ENCODE measurements at places on chromosomes 2 and 18. TPM values are rescaled to one million over a fixed set of nuclear protein-coding genes. Genes with fewer than 3 reads are reported as not detected.
A peak's percentile ranks its signal among the peaks of the same experiment; 100 is the strongest.

The MOCOS gene
- total RNA-seq: not detected

The ALKAL2 gene
- not detected for total RNA-seq

GRCh38 chr2:60832621-60833020 lies 48.8 kb upstream of the REL start:
- no peak for DNase-seq
- no peaks in the 10 kb centered on the region for H3K36me3 ChIP-seq
- H3K4me1 ChIP-seq: no peaks in the 10 kb centered on the region
- H3K4me3 ChIP-seq: no peak overlapping the region
- no peaks in the 10 kb centered on the region for H3K27me3 ChIP-seq

DNA sequence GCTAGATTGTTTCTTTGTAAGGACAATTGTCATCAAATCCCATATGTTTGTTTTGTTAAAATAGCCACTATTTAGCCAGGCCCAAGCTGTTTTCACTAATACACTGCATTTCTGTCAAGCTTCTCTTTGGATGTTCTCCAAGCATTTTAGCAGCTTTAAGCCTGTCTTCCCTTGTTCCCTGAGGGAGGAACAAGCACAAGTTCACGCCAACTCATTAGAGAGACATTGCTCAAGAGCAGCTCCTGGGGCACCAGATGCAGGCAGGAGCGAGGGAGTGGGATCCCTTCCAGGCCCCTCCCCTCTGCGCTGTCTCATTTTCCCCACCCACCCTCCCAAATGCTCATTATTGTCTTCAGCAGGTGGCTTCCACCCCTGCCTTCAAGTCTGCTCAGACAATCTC lies 32.6 kb upstream of the PPP3R1 start:
- H3K36me3 ChIP-seq: no peaks in the 10 kb centered on the region
- peaks cover 19% of the 10 kb centered on the region for H3K27me3 ChIP-seq
- DNase-seq: no peak
- no peaks in the 10 kb centered on the region for H3K4me1 ChIP-seq
- H3K27ac ChIP-seq: no peak overlapping the region

GRCh38 chr18:38241216-38241615 lies 675.6 kb upstream of the CELF4 start:
- no peaks in the 10 kb centered on the region for H3K27me3 ChIP-seq
- H3K4me1 ChIP-seq: no peaks in the 10 kb centered on the region
- H3K4me3 ChIP-seq: no peak overlapping the region
- no peak overlapping the region for H3K27ac ChIP-seq
- no peaks in the 10 kb centered on the region for H3K36me3 ChIP-seq

GRCh38 chr18:58400331-58400870 lies 228.5 kb downstream of the ALPK2 start:
- peak overlapping the region; percentile 29 for H3K4me3 ChIP-seq
- H3K36me3 ChIP-seq: no peaks in the 10 kb centered on the region
- no peak overlapping the region for H3K27ac ChIP-seq
- H3K27me3 ChIP-seq: no peaks in the 10 kb centered on the region
- no peaks in the 10 kb centered on the region for H3K4me1 ChIP-seq

DNA sequence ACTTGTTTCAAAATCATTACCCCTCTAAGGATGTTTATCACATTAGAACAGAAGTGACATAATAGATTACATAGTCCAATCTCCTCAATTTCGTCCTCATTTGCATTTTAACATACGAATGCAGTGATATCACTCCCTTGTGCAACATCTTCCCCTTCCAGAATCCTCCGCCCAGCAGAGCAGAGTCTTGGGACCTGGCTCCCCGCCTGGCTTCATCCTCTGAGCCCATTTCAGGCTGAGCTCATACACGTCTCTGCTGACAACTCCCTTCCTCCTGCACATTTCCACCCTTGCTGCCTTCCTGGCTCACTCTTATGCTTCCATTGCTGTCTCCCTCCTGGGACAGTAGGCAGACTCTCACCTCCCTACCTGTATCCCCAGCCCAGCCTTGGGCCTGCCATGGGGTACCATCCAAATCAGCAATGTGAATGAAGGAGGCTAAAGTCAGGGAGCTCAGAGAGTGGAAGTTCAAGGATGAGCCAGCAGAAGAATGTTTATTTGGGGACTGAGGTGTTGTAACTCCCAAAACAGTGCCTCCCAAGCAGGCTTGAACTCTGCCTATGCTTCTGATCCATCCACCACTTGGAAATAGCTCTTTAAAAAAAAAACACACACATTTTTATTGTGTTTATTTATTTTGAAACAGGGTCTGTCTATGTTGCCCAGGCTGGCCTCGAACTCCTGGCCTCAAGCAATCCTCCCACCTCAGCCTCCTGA lies 165.2 kb downstream of the TMEM200C start:
- no peaks in the 10 kb centered on the region for H3K4me1 ChIP-seq
- H3K36me3 ChIP-seq: no peaks in the 10 kb centered on the region
- H3K27ac ChIP-seq: no peak overlapping the region
- no peak overlapping the region for H3K4me3 ChIP-seq
- H3K27me3 ChIP-seq: no peaks in the 10 kb centered on the region

- H3K36me3 ChIP-seq: no peaks in the 10 kb centered on the region
- H3K4me1 ChIP-seq: no peaks in the 10 kb centered on the region
- no peak overlapping the region for H3K4me3 ChIP-seq
- H3K27me3 ChIP-seq: no peaks in the 10 kb centered on the region
- DNase-seq: no peak
- H3K27ac ChIP-seq: no peak overlapping the region
These were observed 90.6 kb downstream of the APOB start for GRCh38 chr2:20953146-20953824.

DNA sequence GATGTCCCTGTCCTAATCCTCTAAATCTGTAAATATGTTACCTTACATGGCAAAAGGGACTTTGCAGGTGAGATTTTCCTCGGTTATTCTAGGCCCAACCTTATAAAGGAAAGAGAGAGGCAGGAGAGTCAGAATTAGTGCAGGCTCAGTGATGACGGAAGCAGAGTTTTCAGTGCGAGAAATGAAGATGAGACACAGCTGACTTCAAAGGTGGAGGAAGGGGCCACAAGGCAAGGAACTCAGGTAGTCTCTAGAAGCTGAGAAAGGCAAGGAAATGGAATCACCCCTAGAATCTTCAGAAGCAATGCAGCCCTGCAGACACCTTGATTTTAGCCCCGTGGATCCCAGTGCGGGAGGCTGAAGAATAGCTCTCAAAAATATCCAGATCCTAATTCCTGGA lies 7.2 kb upstream of the LCLAT1 start:
- no peaks in the 10 kb centered on the region for H3K36me3 ChIP-seq
- H3K4me1 ChIP-seq: no peaks in the 10 kb centered on the region
- H3K27ac ChIP-seq: no peak overlapping the region
- no peak overlapping the region for H3K4me3 ChIP-seq
